Ascending aorta (tissue), 2 donors: ENCODE measurements at places on chromosomes 2 and 18. TPM values are rescaled to one million over a fixed set of nuclear protein-coding genes. Genes with fewer than 3 reads are reported as not detected.

FLACC1 gene
- total RNA-seq = 0.32 TPM

DNA sequence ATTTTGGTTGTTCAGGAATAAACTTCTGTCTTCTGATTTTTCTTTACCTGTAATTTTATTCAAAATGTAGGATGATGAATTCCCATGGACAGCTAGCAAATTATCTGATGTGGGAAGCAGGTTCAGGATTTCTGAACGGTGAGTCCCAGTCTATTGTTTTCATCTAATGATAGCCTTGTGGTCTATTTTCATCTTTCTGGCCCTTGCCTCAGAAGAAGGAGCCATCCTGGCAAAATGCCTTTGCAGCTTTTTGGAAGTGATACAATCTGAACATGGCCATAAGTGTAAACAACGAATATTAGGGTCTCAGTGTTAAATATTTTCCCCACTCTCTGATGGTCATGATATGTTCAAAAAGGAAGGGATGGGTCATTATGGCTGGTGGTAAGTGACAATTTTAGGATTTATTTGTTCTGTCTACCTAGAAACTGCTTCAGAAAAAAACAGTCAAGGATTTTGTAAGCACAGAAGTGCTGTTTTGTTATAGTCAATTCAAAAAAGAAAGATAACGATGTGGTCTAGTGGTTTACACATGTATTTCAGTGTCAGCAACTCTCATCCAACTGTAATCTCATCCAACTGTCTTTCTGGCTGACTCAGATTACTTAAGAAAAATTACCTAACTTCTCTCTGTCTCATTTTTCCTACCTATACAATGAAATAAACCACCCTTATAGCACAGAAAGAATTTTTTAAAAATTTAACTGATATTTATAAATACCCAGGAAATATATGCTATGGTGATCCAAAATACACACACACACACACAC is 272.6 kb upstream of the ERBB4 start:
- no peaks in the 10 kb centered on the region for H3K27me3 ChIP-seq
- no peak overlapping the region for H3K27ac ChIP-seq
- no peaks in the 10 kb centered on the region for H3K4me1 ChIP-seq

GRCh38 chr18:71673498-71673897 is 870.6 kb downstream of the CBLN2 start:
- no peaks in the 10 kb centered on the region for H3K36me3 ChIP-seq
- no peaks in the 10 kb centered on the region for H3K27me3 ChIP-seq
- no peak overlapping the region for H3K4me3 ChIP-seq
- no peak overlapping the region for H3K27ac ChIP-seq
- H3K4me1 ChIP-seq = no peaks in the 10 kb centered on the region

GRCh38 chr2:178506524-178506923 is 26.3 kb downstream of the PLEKHA3 start:
- H3K36me3 ChIP-seq = peaks cover 40% of the 10 kb centered on the region
- H3K4me3 ChIP-seq = no peak overlapping the region
- H3K27me3 ChIP-seq = no peaks in the 10 kb centered on the region
- no peaks in the 10 kb centered on the region for H3K4me1 ChIP-seq
- H3K27ac ChIP-seq = no peak overlapping the region
- DNase-seq = no peak

DNA sequence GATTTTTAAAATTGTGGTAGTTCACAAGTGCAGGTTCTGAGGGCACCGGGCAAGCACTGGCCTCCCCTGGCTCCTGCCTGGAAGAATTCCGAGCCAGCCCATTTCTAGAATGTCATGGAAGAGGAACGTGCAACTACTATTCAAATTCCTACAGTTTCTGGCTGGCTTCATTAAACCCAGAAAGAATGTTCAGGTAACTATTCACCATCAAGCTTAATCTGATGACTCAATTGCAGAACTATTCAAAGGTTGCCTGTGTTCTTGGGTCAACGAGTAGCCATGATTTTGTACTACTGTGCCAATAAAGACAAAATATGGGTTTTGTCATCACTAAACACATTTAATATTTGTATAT is 14.3 kb upstream of the MFF start:
- DNase-seq = no peak
- H3K27ac ChIP-seq = no peak overlapping the region
- no peaks in the 10 kb centered on the region for H3K27me3 ChIP-seq
- H3K4me3 ChIP-seq = no peak overlapping the region
- peaks cover 3% of the 10 kb centered on the region for H3K36me3 ChIP-seq
- no peaks in the 10 kb centered on the region for H3K4me1 ChIP-seq
